CD8-positive, alpha-beta memory T cell (primary cell): ENCODE measurements at places on chromosomes 3 and 15.

DNA sequence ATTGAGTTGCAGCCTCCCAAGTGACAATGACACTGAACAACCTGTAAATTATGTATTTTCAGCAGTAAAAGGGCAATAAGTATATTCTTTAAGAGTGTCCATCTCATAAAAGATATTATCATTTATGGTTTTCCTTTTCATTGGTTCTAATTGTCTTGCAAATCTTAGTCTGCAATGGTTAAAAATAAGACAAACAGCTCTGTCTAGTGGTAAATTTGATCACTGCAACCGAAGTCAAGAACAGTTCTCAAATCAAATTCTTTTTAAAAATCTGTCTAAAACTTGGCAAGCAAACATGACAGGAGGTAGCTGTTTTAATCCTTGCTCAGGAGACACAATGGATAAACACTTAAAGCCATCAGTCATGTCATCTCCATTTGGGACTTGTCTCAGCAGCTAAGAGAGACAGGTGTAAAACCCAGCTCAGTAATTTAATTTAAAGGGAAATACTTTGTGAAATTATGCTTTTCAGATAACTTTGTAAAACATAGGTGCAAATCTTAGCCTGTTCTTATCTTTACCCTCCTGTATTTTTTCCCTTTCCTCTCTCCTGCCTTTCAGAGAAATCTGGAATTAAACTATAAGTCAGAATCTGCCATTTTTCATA lies 150.3 kb upstream of the ARHGEF26 start:
- DNase-seq = no peak

- DNase-seq = no peak
Observed at GRCh38 chr3:73719413-73719851, 94.7 kb upstream of the PDZRN3 start.

DNA sequence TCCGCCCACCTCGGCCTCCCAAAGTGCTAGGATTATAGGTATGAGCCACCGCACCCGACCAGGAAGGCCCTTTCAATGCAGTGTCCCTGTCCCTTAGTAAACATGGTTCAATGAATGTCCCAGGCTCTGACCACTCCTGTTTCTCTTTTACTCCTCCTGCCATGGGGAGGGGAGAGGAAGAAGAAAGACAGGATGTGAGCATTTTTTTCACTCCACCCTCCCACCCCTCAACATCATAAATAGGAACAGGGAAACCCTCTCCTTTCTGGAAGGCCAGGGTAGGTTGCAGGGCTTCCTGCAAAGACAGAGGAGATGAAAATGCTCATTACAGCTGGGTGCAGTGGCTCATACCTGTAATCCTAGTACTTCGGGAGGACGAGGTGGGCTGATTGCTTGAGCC lies 7.5 kb upstream of the TATDN2 start:
- no peak for DNase-seq

DNA sequence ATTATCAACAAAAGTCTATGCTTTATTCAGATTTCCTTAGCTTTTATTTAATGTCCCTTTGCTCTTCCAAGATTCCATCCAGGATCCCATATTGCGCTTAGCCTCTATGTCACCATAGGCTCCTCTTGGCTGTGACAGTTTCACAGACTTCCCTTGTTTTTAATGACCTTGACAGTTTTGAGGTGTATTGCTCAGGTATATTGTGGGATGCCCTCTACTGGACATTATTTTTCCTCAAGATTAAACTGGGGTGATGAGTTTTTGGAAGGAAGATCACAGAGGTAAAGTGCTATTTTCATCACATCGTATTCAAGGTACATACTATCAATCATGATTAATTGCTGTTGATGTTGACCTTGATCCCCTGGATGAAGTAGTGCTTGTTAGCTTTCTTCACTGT lies 99.1 kb upstream of the SMAD3 start:
- DNase-seq = no peak
